ENCODE measurements at places on chromosomes 5 and 9.

- no peak for DNase-seq
These were observed 1.3 kb downstream of the SEMA5A start for GRCh38 chr5:9544502-9545135.

GRCh38 chr5:94670726-94671125 is 52.3 kb downstream of the SLF1 start:
- DNase-seq, result no peak

- no peak for DNase-seq
These were observed 376.8 kb downstream of the EBF1 start for GRCh38 chr5:158722940-158723339.

DNA sequence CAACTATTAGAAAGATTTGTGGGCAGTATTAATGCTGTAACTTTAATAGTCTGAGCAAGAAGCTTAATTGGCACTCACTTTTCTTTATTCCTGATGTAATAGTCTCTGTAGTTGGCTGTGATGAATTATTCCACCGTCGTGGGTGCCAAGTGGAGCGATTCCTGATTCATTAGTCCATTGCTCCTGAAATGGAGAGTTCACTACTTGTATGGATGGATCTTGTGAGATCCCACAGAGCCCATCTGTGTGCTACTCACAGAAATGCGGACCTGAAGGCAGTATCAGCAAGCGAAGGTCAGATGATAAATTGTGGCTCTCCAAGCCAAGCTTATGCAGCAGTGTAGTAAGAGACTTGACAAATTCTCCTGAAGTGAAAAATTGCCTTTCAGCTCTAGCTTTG is 212.2 kb downstream of the CHSY3 start:
- DNase-seq, result no peak

GRCh38 chr5:34742061-34742460 is 85.9 kb downstream of the RAI14 start:
- DNase-seq, result no peak

GRCh38 chr5:14003513-14003912 is 59.0 kb upstream of the DNAH5 start:
- DNase-seq, result no peak

DNA sequence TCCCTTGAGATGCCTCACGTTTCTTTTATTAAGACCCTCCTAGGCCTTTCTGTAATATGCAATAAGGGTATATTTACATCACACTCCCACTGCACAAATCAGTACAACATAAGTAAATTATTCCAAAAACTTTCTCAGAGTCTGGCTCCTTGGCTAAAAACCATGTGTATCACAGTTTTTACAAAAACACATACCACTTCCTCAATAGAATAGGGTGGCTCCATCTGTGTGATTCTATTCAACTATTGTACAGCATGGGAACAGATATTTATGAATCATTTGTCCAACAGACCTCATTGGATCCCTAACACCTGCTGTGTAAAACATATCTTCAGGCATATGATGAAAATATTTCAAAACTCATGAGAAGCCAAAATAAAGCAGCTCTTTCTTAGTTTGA is 502.7 kb downstream of the EFNA5 start:
- DNase-seq, result no peak
